ENCODE measurements at places on chromosomes 16 and 17.

DNA sequence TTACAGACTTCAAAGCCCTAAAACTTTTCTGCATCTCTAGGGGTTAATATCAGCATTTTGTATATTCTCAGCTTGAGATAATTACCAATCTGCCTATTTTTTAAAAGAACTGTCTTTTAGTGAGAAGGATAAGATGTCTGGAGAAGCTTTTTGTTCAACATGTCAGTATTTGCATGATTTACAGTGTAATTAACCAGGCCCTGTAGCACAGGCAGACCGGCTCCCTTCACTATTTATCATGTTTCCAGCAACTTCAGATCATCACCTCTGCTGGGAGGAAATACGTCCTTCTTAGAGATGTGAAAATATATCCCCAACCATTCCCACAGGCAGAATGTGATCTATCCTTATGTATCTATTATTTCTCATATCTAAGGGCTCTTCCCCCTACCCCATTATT is 8.6 kb upstream of the DDX52 start:
- no peak for DNase-seq

GRCh38 chr17:73588891-73589290 is 55.4 kb downstream of the SDK2 start:
- no peak for DNase-seq

DNA sequence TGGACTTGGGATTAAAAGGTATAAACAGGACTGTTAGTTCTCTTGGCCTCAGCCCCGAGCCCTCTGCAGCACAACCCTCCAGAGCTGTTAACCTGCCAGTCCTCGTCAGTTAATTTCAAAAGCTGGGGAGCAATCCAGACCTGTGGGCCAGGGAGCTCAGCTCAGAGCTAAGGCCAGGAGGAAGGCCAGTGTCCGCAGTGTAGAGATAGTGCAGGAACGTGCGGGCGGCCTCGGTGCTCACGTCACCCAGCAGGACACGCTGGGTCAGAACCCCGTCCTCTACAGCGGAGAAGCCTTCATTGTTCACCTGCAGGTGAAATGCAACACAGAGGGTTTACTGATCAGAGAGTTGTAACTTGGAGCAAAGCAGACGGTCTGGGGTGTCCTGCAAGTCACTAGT is 15.4 kb upstream of the NLRC3 start:
- DNase-seq, result no peak

DNA sequence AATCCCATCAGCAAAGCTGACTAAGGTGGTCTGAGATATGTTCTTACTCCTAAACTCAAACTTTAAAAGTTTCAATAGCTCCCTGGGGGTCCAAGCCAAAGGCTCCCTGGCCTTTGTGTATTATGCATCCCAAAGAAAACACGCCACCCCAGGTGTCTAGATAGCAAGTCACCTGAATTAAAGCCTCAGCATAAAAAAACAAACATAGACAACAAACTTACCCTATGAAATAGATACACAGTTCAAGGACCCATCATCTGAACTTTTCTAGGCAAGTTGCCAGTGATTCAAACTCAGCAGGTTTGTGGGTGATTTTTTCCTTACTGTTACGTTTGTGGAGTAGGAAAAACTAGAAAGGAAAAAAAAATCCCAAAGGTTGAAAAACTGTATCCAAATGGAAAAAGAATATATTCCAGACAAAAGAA is 12.5 kb downstream of the CMTM3 start:
- DNase-seq, result no peak

DNA sequence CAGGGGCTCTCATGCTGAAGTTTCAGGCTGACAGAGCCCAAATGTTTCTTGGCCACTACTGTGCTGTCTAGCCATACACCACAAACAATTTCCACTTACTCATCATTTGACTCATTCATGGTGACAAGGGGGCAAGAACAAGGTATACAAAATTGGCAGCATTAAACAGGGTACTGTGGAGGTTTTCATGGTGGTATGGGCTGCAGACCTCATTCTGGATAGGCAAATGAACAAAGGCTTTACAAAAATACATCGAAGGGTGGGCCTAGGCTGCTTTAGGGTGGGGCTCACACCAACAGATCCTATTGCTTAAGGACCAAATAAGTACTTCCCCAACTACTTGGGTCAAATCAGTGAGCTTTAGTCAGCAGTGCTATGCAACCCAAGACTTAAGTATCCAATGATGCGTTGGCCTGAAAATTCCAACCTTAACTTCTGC is 53.0 kb downstream of the N4BP1 start:
- no peak for DNase-seq

DNA sequence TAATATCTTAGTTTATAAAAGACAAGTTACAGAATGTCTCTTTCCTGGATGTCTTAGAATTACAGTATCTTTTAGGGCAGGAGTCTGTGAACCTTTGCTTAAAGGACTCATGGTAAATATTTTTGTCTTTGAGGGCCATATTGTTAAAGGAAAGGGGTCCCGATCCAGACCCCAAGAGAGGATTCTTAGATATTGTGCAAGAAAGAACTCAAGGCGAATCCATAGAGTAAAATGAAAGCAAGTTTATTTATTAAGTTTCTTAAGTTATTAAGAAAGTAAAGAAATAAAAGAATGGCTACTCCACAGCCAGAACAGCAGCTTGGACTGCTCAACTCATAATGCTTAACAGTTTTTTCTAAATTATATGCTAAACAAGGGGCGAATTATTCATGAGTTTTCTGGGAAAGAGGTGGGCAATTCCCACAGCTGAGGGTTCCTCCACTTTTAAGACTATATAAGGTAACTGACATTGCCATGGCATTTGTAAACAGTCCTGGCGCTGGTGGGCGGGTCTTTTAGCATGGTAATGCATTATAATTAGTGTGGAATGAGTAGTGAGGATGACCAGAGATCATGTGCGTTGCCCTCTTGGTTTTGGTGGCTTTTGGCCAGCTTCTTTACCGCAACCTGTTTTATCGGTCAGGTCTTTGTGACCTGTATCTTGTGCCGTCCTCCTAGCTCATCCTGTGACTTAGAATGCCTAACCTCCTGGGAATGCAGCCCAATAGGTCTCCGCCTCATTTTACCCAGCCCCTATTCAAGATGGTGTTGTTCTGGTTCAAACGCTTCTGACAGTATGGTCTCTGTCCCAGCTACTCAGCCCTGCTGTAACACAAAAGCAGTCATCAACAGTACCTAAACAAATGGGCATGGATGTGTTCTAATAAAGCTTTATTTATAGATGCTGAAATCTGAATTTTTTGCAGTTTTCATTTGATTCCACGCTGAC is 53.2 kb downstream of the BMERB1 start:
- no peak for DNase-seq

GRCh38 chr16:81237942-81238295 is 570 bp upstream of the BCO1 start:
- no peak for DNase-seq

DNA sequence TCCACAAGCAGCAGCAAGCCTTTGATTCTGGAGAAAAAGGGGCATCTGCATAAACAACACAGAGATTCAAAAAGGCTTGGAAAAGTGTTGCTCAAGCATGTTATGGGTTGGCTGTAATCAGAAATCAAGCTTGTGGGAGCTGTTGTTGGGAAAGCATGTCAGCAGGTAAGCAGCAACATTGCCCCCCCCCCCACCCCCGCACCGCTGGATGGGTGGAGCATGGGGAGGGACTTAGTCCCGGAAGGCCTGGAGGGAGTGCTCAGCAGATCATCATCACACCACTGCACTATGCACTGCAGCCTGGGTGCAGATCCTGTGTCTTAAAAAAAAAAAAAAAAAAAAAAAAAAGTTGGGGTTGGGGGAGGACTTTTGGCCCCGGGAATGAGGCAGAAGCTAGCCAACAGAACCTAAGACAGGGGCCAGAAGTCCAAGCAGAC is 16.8 kb upstream of the AKAP1 start:
- no peak for DNase-seq
